ENCODE measurements at places on chromosomes 6 and 20.

- no peak for DNase-seq
Measured at GRCh38 chr6:157218371-157219198, 104.7 kb downstream of the TMEM242 start.

GRCh38 chr6:110232450-110232849 is 52.2 kb downstream of the CDC40 start:
- DNase-seq, result no peak

DNA sequence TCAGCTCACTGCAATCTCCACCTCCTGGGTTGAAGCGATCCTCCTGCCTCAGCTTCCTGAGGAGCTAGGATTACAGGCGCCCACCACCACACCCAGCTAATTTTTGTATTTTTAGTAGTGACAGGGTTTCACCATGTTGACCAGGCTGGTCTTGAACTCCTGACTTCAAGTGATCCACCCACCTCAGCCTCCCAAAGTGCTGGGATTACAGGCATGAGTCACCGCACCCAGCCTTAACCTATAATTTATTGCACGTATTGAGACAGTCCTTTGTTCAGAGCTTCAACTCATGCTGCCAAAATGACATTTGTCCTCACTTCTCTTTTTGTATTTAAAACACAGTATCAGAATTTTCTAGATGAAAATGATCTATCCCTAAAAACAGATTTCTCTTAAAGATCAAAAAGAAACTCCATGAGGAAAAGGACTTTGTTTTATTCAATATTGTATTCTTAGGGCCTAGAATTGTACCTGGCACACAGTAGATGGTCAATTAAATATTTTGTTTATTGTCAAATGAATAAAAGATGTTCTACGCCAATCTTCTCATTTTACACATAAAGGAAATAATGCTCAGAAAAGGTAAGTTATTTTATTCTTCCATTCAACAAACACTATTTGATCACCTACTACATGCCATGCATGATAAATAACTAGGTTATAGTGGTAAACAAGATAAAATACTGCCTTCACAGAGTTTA is 10.8 kb downstream of the SERAC1 start:
- DNase-seq, result no peak

GRCh38 chr20:23086931-23087411 is 847 bp upstream of the CD93 start:
- DNase-seq, result no peak

- no peak for DNase-seq
Measured at GRCh38 chr6:7909323-7910276, 988 bp downstream of the TXNDC5 start.

GRCh38 chr6:87828044-87828443 is 126.0 kb upstream of the AKIRIN2 start:
- DNase-seq, result no peak

DNA sequence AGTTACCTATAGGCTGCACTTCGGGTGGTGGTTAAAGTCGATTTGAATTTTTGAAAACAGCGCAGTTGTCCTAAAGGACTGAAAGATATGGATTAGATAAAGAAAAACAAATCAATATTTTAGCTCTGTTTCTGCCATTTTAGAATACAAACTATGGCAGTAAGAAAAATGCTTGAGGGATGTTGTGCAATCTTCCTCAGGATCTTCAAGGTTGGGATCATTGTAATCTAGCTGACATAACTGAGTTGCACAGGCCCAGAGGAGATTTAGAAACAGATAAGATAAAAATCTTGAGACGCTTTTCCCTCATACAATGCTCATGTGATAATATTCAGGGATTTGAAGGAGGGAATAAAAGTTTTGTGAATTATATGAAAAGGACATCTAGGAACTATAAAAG is 926 bp downstream of the PEX3 start:
- DNase-seq, result no peak

GRCh38 chr6:130515306-130515705 is 149.5 kb downstream of the TMEM200A start:
- no peak for DNase-seq

DNA sequence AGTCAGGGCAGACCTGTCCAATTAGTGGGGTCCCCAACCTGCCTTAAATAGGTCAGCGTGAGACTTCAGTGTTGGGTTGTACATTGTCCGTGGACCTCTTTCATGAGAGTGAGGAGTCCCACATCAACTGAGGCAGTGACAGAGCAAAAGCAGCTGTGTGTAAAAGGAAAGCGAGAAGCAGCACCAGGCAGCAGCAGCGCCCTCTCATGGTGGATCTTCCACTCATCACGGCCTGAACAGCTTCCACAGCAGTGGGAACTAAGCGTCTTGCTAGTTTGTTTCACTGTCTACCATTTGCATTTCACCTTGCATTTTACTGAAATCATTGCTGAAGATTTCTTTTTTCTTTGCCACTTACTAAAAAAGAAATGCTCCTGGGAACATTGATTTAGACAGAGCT is 333.8 kb downstream of the PKHD1 start:
- no peak for DNase-seq

DNA sequence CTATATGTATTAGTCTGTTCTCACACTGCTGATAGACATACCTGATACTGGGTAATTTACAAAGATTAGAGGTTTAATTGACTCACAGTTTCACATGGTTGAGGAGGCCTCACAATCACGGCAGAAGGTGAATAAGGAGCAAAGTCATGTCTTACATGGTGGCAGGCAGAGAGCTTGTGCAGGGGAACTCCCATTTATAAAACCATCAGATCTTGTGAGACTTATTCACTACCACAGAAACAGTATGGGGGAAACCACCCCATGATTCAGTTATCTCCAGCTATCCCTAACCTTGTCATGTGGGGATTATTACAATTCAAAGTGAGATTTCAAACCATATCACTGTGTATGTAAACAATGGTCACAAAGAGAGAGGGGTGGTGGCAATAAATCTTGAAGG is 6.6 kb downstream of the CST8 start:
- DNase-seq, result no peak

DNA sequence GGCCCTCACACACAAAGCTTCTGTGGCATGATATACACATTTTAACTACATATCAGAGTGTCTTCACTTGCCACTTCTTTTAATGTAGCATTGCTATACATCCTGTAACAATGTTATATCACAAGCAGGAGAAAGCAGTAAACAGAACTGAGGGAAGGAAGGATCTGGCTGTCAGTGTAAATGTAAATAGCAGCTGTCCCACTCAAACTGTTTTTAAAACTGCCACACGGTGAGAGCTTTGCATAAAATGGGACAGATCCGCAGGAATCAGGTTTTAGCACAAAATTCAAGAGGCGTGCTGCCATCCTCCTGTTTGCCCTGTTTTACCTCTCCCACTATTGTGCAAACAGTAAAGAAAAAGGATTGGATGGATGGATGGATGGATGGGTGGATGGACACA is 28.8 kb downstream of the TFAP2D start:
- DNase-seq, result no peak

Data from activated CD8-positive, alpha-beta memory T cell treated with anti-CD3 and anti-CD28 coated beads for 1 hour (primary cell).